ENCODE measurements at places on chromosomes 13 and 19.

DNA sequence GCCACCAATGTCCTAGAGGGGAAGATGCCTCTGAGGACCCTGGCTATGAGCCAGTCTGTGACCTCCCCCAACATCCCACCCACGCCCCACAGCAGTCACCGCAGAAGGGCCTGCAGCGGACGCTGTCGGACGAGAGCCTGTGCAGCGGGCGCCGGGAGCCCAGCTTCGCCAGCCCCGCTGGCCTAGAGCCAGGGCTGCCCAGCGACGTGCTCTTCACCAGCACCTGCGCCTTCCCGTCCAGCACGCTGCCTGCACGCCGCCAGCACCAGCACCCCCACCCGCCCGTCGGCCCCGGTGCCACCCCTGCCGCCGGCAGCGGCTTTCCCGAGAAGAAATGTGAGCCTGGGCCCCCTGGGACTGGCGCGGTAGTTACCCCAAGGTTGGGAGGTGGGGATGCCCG is 30.6 kb downstream of the DPF1 start:
- no peak for DNase-seq

- DNase-seq, result no peak
Observed at GRCh38 chr19:15368798-15369593, 10.6 kb downstream of the AKAP8 start.

GRCh38 chr19:49151267-49152118 is 3.7 kb downstream of the HRC start:
- no peak for DNase-seq

DNA sequence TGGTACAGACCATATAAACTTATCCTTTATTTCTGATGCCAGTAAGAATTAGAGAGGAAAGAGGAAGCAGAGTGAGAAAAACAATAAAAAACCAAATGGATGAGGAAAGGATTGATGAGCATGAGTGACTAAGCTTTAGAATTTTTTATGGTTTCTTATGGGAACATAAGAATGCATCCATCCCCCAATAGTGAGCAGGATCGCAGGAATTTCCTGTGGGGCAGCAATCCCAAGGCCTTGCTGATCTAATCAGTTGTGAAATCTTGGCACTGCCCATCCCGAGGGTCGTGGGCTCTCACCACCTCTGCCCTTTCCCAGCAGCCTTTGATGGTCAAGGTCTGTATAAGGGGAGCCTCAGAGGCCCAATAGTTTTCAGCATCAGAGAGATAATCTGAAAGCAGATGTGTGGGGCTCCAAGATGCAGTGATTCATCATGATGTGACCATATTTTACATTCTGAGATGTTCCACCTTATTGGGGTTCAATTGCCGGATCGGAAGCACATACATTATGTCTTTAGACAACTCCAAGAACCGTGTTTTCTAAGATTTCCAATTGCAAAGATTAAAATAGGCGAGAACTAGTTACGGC is 222.1 kb downstream of the DNAJC15 start:
- DNase-seq, result no peak

DNA sequence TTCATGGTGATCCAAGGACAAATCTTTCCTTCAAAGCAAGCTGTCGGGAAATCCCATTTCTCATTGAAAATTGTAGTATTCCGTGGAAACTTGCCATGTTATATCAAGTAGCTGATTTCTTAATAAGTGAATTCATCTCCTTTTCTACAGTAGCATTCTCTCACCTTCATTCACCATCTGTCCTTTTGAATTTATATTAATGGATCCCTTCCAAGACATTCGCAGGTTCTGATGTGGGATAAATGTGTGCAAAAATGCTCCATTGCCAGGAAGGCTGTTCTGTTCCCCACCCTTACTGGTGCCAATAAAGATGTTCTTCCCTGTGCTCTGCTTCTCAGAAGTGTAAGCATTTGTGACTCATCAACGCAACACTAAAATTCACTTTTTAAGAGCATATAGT is 36.2 kb downstream of the AMER2 start:
- no peak for DNase-seq

DNA sequence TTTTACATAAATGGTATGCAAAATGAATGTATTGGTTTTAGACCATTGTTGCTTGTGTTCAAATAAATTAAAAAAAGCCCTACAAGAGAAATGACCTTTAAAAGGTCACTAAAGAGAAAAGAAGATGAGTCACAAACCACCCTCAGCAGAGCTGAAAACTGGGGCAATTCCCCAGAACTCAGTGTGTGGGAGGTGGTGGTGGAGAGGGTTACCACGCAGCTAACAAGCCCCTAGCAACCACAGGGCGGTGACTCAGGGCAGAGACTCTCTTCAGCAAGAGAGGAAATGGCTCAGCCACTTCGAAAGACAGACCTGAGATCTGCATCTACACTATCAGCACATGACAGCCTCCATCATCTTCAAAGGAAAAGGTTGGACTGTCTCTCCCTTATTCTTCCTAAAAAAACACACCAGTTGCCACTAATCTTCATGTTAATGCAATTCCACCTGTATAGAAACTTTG is 29.4 kb upstream of the NDFIP2 start:
- DNase-seq, result peak; percentile 91

GRCh38 chr19:42634409-42635232 is 39.9 kb upstream of the CEACAM8 start:
- peak; percentile 5 for DNase-seq

DNA sequence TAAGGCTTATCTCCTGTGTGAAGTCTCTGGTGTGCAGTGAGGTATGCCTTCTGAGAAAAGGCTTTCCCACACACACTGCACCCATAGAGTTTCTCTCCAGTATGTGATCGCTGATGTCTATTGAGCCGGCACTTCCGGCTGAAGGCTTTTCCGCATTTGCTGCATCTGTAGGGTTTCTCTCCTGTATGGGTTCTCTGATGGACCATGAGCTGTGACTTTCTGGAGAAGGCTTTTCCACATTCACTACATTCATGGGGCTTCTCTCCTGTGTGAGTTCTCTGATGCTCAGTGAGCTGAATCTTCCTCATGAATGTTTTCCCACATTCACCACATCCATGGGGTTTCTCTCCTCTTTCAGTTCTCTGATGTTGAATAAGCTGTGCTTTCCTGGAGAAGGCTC is 14.7 kb downstream of the ZNF577 start:
- DNase-seq, result no peak

DNA sequence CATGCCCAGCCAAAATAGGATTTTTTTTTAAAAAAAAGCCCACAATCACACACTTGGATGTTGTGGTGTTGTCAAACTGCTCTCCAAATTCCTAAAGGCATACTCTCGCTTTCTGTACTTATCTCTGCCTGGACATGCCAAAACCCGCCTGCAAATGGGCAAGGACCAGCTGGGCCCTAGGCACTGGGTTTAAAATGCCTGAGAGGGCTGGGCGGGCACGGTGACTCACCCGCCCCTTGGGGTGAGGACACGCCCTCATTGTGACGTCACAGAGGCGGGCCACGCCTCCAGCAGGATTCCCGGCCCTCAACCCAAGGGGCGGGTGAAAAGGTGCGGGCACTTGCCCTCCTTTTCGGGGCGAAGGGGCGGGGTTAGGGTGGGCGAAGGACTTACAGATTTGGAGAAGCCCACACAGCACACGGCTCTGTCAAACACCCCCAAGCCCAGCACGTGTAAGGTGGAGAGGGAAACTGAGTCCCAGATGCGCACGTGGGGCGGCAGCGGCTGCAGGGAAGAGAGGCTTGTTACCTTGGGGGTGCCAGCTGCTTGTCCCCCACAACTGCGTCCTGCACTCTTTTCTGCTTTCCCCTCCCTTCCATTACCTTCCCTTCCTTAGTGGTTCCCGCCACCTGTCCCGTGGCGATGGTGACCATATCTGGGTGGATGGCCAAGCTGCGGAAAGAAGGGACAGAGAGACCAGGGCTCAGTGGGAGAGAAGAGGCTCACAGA is 6.6 kb downstream of the EML2 start:
- no peak for DNase-seq

DNA sequence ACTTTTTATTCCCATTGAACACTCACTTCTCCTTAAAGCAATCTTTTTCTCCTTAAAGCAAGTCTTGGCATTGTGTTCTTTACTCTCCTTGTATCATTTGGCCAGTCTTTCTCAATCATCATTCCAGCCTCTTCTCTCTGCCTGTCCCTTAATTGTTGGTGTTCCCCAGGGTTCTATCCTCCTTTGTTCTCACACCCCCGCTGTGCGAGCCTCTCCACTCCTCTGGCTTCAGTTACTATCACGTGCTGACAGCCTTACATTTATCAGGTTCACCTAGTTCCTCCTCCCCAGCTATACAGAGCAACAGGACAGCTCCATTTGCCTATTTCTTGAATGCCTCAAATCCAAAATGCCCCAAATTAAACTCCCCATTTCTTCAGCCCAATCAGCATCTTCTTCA is 24.6 kb downstream of the CYSLTR2 start:
- no peak for DNase-seq

DNA sequence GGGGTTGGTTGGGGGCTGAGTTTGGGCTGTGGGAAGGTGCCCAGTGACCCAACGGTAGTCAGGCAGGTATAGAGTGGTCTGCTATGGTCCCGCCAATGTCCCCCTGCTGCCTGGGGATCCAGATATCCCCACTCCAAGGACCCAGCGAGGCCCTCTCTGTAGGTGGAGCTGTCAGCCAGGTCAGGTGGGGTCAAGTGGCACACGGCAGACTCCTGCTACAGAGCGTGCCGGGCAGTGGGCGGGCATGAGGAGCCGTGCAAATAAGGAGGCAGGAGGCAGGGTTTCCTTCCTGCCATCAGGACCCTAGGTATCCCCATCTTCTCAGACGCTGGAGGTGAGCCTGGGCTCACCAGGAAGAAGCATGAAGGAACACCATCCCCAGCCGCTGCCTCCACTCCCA is 14.9 kb downstream of the EVI5L start:
- DNase-seq, result no peak

DNA sequence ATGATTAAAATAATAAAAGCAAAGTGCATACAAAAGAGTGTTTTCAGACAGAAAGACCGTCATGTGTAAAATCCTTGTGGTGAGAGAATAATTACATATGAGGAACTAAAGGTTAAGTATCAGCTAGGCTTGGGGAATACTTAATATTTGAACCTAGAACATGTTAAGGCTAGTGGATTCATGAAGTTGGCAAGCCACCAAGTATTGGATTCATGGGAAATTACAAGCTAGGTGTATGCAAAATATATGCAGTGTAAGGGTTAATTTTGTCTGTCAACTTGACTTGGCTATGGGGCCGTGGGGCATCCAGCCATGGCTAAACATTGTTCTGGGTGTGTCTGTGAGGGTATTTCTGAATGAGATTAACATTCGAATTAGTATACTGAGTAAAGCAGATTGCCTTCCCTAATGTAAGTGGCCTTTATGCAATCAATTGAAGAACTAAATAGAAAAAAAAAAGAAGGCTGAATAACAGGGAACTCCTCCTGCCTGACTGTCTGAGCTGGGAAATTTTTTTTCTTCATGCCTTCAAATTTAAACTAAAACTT is 533.5 kb upstream of the KLF12 start:
- DNase-seq, result no peak

- DNase-seq, result no peak
Observed at GRCh38 chr19:44344255-44344654, 12.2 kb downstream of the ZNF112 start.

DNA sequence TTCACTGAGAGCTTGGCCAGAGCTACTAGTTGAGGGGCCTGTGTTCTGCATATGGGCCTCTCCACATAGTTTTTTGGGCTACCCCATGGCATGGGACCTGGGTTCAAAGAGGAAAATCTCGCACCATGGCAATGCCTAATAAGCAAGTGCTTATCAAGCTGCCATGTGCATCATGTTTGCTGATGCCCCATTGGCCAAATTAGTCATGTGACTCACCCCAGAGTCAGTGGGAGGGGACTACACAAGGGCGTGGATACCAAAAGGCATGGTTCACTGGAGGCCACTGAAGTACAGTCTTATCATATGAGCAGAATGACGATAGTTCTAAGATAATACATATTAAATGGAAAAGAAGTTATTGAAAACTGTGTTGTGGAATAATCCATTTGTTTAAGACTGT is 214.8 kb downstream of the LMO7 start:
- no peak for DNase-seq

GRCh38 chr13:27461940-27462584 is 11.7 kb upstream of the MTIF3 start:
- DNase-seq, result no peak

GRCh38 chr19:35265126-35265899 is 3.4 kb upstream of the USF2 start:
- DNase-seq, result no peak

GRCh38 chr19:55672418-55672817 is 2.6 kb upstream of the EPN1 start:
- DNase-seq, result no peak

- no peak for DNase-seq
Observed at GRCh38 chr19:19752760-19753403, 20.0 kb upstream of the ZNF14 start.

GRCh38 chr13:102267191-102267590 is 134.7 kb downstream of the FGF14 start:
- DNase-seq, result no peak

DNA sequence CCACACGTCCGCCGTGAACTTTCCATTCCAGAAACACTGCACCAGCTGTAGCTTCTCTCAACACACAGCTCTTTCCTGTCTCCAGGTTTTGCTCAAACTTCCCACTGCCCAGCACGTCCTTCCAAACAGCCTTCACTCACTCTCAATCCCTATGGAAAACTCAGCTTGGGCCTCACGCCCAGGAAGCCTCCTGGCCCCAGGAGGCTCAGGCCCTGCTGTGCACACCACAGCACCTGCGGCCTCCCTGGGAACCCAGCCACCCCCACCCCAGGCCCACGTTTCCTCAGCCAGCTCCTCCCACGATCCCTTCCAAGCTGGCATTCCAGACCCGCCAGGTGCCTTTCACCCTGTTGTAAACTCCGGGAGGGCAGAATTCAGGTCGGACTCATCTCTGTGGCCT is 35.2 kb downstream of the C13orf46 start:
- no peak for DNase-seq

DNA sequence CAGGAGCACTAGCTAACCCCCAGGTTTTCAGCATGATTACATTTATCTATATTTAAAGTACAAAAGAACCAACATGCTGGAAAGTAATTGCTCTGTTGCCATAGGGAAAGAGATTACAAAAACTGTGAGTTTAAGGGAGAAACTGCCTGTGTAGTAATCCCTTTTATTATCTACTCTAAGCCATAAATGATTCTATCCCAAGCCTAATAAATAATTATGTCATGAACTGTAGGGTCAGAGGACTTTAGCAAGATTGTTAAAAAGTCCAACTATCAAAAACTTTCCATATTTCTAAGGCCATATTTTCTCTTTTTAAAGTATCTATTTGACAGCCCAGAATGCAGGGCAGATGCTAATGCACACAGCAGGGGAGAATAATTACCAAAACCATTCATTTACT is 573.8 kb upstream of the MIR17HG start:
- DNase-seq, result no peak

All from stimulated activated CD4-positive, alpha-beta T cell treated with anti-CD3 and anti-CD28 coated beads, TNF-alpha, amount 100 ng/mL, for 4 hours (primary cell).